BJ (cell line): ENCODE measurements at places on chromosomes 12 and 14.

GRCh38 chr14:61033855-61034254, 52.8 kb downstream of the SLC38A6 start:
- no peak for DNase-seq

DNA sequence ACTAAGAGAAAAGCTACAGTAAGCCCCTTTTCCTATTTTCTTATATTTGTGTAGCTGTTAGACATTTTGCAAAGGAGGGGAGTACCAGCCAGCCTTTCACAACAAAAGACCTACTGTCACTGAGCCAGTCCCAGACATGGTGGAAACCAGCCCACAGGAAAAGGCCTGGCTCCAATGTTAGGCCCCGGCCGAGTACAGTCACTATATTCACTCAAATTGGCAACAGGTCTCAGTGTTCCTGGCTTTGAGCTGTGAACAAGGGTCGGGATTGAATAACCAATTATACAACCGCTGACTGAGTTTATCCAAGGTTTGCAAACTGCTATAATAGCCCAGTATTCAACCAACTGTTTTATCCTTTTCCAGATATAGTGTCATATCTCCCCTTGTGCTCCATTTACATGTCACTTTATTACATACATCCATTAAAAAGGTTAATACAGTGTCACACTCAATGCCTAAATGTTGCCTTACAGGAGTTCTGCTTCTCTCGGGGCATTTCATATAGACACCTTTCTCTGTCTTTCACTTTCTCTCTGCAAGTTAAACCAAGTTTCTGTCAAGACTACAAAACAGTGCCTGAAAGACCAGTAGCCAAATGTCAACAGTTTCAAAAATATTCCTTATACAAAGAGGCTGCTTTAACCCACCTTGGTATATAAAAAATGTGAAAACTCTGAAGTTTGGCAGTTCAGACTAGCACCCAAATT, 178.1 kb downstream of the SOX5 start:
- DNase-seq = no peak

DNA sequence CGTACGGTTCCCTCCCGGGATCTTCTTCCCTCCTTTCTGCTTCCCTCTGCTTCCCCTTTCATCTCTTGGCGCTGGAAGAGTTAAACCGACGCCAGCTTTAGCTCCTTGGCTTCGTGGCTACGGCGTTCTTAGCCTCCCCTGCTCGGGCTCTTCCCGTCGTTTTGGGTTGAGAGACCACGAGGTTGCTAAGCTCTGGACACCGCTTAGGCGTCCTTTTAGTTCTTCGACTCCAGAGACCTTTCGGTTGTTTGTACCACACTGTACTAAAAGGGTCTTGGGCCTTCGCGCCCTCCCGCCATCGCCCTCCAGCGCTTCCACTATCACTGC, 545 bp downstream of the CPSF2 start:
- no peak for DNase-seq

DNA sequence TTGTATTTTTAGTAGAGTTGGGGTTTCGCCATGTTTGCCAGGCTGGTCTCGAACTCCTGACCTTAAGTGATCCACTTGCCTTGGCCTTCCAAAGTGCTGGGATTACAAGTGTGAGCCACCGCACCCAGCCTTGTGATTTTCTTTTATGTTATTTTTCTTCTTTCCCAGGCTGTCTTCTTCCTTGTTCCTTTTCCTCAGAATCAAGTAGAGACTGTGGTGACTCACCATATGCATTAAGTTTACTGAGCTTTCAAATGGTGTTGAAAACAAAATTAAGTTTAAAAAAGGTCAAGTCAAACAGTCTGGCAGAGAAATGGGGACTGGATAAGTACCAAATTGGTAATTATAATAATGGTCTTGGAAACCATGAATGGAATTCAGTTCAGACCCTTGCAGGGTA, 5.7 kb downstream of the ARPC3 start:
- no peak for DNase-seq

DNA sequence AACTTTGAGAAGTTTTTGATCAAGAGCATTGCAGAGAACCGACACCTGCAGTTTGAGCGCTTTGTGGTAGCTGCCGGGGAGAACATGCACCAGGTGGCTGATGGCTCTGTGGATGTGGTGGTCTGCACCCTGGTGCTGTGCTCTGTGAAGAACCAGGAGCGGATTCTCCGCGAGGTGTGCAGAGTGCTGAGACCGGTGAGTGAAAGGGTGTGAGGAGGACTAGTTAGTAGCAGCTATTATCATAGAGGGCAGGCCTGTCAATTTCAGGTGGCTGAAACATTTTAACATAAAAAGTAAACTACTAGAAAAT, 27.0 kb upstream of the HIGD1C start:
- no peak for DNase-seq

DNA sequence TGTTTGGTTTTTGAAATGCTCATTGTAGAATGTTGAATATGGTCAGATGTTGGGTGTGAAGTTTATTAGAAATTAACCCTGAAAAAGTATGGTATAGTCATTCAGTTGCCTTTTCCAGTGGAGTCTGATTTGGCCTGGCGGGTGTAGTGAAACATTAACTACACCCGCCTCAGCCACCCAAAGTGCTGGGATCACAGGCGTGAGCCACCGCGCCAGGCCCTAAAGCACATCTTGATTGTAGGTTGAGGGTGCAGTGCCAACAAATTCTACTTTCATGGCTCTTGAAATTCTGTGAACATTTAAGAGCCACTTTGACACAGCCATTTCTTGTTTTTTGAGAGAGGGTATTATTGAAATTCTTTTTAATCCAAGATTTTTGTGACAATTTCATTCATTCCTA, 624.9 kb downstream of the DIO2 start:
- no peak for DNase-seq

- DNase-seq = no peak
Measured at GRCh38 chr14:52064174-52064573, 4.7 kb downstream of the NID2 start.

DNA sequence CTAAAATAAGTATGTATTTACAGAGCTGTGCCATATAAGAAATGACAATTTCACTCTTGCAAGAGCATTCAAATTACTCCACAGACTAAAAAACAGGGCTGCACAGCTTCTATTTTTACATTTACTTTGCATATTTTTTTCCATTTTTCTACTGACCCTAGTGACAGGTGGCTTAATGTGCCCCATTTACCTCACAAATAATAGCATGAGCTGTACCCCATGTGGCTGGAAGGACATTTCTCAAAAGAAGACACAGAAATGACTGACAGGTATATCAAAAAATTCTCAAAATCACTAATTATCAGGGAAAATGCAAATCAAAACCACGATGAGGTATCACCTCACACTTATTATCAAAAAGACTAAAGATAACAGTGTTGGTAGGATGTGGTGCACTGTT, 1128.6 kb downstream of the SLC16A7 start:
- DNase-seq = no peak
